ENCODE measurements at places on chromosomes 5 and 9.

- DNase-seq: no peak
These were observed 13.1 kb upstream of the ALDOB start for GRCh38 chr9:101448680-101449070.

DNA sequence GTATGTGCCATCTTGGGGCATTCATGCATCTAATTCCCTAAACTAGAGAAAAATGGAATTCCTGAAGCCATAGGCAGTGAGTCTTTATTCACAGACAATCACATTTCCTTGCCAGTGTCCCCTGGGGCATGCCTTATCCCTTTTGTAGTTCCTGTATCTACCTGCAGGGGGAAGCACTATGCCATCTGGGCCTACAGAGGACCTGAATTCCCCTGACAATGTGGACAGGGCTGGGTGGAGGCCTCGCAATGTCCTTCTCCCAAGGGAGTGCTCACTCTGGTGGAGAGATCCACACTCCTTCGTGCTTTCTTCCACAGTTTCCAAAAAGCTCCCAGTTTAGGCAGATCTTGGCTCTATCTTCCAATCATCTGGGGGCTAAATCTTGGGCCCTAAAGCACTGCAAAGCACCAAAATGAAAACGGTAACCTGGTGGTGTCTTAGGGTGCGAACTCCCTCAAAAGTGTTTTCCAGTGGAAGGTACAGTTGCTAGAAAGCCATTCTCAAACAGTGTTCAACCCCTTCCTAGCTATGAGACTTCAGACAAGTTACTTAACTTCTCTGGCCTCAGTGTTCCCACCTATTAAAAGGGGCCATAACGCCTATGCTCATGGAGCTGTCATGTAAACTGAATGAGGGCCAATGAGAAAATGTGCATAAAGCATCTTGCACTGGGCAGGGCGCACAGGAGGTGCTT lies 17.5 kb downstream of the WHRN start:
- peak; percentile 75 for DNase-seq

DNA sequence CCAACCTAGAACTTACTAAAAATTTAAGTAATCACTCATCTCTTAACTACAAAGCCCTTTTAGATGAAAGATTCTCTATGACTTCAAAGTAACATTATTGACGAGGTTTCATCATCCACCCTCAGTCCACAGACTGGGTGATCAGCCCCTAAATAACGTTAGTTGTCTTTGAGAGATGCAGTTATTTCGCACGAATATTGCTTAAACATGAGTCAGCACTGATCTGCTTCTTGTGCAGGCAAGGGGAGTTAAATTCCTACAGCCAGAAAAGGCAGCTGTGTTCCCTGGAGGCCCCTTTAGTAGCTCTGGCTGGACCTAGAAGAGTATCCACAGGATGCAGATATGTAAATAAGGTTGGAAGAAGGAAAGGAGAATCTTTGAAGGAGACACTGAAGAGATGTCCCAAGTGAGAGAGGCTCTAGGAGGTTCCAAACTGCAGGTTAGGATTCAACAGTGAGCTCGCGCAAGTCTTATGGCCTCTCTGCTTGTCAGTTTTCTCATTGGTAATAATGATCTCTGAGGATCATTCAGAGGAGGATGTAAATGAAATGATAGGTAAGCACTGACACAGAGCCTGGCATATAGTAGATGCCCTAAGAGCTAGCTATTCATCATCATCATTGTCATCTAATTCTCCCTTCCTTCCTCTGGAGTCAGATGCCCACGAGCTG lies 122.2 kb upstream of the MAN2A1 start:
- DNase-seq: peak; percentile 65

DNA sequence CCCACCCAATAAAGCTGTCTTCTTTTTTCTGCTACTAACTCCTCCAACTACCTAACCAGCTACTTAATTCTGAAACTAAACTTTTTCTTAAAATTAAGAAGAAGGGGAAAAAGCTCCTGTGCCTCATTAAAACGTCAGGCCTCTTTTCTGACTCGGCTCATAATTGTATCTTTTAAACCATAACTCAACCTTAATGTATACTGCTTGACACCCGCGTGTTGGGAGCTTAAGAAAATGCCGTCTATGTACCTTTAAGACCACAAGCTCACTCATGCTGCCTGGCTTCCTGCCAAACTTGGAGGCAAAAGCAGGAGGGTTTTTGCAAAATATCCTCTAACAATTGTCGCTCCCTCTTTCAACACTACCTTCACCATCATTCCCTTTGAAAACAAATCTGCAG lies 5.0 kb downstream of the EBF1 start:
- DNase-seq: peak; percentile 93

- DNase-seq: no peak
These were observed 8.2 kb upstream of the ACO1 start for GRCh38 chr9:32376285-32376684.

DNA sequence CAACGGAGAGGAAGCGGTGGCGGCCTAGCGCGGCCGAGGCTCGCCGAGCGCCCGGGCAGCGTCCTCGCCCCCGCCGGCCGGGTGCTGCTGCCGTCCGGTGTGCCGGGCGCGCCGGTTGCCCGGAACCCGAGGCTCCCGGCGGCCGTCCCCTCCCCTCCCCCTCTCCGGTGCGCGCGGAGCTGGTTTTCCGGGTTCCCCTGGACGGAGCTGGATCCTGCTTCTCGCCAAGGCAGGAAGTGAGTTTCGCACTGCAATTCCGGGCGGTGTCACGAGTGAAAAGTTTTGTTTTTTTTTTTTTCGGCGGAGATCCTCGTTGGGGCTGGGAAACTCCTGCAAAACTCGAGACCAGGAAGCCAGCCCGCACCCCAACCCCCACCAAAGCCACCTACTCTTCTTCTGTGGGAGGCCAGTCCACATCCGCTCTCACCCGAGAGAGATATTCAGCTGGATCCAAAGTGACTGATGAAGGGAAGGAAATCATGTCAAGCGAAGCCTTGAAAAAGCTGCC lies at the start of gene ERBIN:
ERBIN (plus strand) TSS at position 300 of the 508 bp plus-strand sequence. CDS start 66,144 bp downstream, outside the sequence.
- DNase-seq: peak; percentile 80

- no peak for DNase-seq
These were observed 926 bp upstream of the MYO10 start for GRCh38 chr5:16936989-16937438.

DNA sequence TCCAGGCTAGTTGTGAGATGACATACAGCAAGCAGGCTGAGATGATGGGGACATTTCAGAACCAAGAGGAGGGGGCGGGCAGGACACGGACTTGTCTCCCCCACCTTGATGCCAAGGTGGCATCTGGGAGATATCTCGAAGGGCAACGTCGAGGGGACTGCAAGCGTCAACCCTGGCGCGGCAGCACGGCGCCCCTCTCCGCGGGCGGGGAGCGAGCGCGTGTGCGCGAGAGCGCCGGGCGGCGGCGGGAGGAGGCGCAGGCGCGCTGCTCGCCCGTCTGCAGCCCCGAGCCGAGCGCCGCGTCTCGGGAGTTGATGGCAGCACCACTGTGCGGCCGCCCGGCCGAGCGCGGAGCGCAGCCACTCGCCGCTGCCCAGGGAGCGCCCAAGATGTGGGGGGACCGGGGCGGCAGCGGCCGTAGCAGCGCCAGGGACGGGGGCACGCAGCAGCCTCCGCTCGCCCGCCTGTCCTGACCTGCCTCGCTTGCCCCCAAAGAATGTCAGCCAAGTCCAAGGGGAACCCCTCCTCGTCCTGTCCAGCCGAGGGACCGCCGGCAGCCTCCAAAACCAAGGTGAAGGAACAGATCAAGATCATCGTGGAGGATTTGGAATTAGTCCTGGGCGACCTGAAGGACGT lies at the start of gene PRR16:
PRR16 (plus strand) TSS at position 310 of the 636 bp plus-strand sequence.
- DNase-seq: peak; percentile 83

DNA sequence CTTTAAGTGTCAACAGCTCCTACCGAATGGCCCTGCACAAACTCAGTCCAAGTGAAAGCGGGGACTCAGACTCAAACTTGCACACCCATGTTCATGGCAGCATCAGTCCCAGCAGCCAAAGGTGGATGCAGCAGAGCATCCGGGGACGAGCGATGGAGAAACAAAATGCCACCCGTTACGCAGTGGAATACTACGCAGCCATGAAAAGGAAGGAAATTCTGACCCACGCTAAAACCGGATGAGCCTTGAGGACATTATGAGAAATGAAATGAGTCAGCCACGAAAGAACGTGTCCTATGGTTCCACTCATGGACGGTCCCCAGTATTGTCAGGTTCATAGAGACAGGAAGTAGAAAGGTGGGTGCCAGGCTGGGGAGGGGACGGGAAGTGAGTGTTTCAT lies 48.6 kb upstream of the NOTCH1 start:
- DNase-seq: no peak

Data from fibroblast of skin of scalp (primary cell).